ENCODE measurements at places on chromosomes 12 and 14. TPM values are rescaled to one million over a fixed set of nuclear protein-coding genes. Genes with fewer than 3 reads are reported as not detected.

The CACNA2D4 gene
- total RNA-seq = 0.22 TPM

The KHNYN gene
- total RNA-seq = 27.4 TPM

The AMDHD1 gene
- 0.41 TPM for total RNA-seq

The TDRD9 gene
- not detected for total RNA-seq

The TMEM179 gene
- 3.2 TPM for total RNA-seq

The USP5 gene
- total RNA-seq = 103 TPM

The C12orf60 gene
- total RNA-seq = 3.0 TPM

The ZNF385A gene
- total RNA-seq = 3.5 TPM

The CCDC184 gene
- total RNA-seq = 0.07 TPM

The MYF6 gene
- not detected for total RNA-seq

The ERBB3 gene
- total RNA-seq = 39.8 TPM

The ASB8 gene
- total RNA-seq = 8.5 TPM

The VRTN gene
- total RNA-seq = 140 TPM

The CFAP73 gene
- total RNA-seq = 0.33 TPM

The DCD gene
- total RNA-seq = not detected

The DERA gene
- total RNA-seq = 34.7 TPM

The SLC8B1 gene
- 16.7 TPM for total RNA-seq

The C12orf54 gene
- not detected for total RNA-seq

The CEP170B gene
- 21.4 TPM for total RNA-seq

The BMP4 gene
- 20.4 TPM for total RNA-seq

The POTEG gene
- total RNA-seq = not detected

The IFNG gene
- not detected for total RNA-seq

The FGD6 gene
- 11.1 TPM for total RNA-seq

The HOXC10 gene
- not detected for total RNA-seq

The CELA1 gene
- total RNA-seq = not detected

The COCH gene
- total RNA-seq = 11.4 TPM

The PLXNC1 gene
- 1.2 TPM for total RNA-seq

Data from H7 (cell line).